Esophagus squamous epithelium (tissue), 5 donors: ENCODE measurements at places on chromosomes 2 and 18. TPM values are rescaled to one million over a fixed set of nuclear protein-coding genes. Genes with fewer than 3 reads are reported as not detected.

DNA sequence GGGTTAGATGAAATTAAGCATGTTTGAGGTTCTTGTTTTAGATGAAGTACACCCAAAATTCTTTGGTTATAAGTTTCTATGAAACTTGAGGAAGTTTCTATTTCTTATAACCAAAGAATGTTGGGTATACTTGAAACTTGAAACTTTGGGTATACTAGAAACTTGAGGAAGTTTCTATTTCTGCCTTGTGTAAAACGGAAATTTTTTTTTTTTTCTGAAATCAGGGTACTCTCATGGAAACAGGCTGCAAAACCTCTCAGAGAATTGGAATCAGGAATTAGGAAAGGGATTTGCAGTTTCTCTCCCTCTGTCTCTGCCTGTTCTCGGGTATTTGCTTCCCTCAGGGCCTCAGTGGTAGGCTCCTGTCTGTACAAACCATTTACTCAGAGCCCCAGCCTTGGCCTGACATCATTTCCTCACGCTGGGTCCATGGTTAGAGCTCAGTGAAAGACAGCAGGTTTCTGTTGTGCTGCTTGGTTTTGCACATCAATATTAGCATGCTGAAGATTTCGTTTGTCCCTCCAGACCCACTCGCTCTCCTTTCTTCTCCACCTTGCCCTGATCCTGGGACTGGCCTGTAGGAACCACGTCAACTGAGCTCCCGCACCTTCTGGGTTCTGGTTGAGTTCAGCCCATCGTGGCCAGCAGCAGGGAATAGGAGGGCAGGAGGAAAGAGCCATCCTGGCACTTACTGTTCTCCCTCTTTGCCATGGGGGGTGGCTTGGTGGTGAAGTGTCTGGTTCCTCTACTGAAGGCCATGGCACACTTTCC is 106.4 kb downstream of the POLR1A start:
- DNase-seq: no peak

DNA sequence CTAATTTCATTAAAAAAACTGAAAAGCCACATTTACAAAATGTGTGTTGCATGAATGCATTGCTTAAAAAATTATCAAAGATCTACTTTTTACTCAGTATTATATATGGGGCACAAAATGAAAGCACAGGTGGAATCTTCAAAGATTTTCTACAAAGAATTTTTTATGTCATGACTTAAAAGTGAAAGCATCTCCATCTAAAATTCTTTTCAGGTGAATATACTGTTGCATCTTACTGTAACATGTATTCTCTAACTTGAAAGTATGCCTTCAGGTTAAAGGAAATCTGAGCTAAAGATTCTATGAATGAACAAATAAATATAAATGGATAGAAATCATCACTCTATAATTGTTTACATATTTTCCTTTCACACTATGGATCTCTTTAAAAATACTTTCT is 66.8 kb upstream of the WDR75 start:
- no peak for DNase-seq

DNA sequence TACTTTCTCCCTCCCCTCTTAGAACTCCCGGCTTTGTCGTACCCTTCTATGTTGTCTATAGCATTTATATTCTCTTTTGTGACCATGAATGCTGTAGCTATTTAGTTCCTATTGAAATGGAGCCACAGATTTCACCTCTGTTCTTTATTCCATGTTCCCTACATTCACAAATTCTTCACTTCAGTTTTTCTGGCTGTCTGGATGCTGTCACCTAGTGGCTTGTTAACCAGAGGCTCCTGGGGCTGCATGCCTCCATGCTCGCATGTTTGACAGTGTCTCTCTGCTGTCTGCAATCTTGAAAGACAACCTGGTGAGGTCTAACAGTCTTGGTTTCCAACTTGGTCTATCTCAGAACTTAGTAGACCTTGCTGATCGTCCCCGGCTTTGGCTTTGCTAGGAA is 48.2 kb downstream of the CFAP221 start:
- no peak for DNase-seq

DNA sequence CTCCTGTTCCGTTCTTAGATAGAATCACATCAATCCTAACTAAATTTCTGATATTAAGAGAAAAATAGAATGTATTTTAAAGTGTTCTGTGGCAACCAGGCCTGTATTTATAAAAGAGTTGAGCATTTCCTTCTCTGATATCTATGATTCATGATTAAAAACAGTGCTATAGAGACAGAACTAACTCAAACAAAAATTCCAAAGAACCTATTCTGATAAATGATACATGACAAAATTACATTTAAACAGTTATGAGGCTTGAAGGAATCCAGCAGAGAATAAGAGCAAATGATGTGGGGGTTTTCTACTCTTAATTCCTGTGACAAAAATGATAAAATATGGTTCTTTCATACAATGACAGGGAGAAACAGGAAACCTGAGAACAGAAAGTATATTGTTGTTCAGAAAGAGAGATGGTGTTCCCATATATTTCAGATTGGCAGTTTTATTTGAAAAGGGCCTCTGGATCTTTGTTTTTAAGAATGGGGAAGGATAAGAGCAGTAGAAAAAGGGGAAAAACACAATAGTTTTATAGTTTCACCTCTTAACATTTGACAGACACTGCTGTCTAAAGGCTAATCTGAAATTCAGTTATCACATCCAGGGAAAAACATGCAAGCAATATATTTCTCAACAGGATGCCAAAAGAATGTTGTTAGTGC is 944.3 kb downstream of the LRP1B start:
- no peak for DNase-seq

GRCh38 chr18:41922176-41922575 is 32.9 kb upstream of the PIK3C3 start:
- no peak for DNase-seq

DNA sequence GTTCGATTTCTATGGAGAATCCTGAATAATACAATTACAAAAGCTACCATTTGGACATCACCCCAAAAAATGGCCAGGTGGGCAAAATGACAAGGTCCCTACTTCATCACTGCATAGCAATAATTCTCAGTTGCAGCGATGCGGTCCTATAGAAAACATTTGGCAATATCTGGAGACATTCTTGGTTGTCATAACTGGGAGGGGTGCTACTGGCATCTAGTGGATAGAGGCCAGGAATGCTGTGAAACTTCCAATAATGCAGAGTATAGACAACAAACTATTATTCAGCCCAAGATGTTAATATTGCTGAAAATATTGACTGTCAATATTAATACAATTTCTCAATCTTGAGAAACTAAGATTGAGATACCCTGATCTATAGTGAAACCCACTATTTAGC is 637.8 kb upstream of the PKDCC start:
- no peak for DNase-seq

GRCh38 chr2:102436323-102436722 is 13.4 kb downstream of the IL18RAP start:
- DNase-seq: no peak

Gene RNU2-63P
- total RNA-seq: not detected

Gene NXPH2
- not detected for total RNA-seq
